IPS DF 19.7 (cell line): ENCODE measurements at places on chromosomes 2 and 18.

DNA sequence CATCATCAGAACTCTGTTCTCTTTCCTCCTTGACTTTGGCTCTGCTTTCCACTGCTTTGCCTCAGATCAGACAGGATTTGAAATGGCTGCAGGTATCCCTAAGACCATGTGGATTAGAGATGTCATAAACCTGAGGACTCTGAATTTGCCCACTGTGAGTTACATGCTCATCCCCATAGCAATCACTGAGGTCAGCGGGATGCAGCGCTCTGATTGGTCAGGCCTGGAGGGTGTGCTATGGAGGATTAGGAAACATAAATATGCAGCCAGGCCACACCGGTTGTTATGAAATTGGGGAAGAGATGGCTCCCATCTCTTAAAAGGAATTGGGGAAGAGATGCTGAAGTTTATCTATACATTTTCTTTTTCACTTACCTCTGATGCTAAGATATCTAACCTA lies 73.7 kb upstream of the DNAJC10 start:
- DNase-seq = no peak

DNA sequence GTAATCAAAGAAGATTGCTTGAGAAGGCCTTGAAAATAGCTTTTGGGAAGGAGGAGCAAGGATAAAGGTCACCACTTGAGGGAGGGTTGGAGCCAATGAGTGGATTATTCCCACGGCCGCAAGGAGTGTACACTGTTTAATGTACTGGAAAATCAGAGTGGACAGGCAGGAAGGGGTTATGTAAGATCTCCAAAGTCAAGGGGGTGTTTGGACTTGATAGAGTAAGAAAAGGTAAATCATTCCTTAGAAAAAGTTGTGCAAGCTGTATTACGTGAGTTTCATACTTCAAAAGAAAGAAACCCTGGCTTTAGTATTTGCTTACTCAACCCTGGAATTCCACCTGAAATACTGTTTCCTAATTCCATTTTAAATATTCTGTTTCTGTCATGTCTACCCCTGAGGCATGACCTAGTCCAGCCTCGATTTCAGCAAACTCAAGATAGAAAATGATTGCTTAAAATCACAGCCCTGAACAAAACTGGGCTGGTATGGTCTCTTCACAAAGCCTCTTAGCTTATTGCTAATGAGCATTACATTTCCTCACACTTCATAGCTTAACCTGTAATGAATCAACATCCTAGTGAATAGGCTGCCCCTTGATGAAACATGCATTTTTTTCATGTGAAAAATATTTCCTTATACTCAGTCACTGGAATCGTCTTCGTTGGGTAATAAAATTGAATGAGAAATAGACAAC lies 1.1 kb downstream of the MREG start:
- no peak for DNase-seq

DNA sequence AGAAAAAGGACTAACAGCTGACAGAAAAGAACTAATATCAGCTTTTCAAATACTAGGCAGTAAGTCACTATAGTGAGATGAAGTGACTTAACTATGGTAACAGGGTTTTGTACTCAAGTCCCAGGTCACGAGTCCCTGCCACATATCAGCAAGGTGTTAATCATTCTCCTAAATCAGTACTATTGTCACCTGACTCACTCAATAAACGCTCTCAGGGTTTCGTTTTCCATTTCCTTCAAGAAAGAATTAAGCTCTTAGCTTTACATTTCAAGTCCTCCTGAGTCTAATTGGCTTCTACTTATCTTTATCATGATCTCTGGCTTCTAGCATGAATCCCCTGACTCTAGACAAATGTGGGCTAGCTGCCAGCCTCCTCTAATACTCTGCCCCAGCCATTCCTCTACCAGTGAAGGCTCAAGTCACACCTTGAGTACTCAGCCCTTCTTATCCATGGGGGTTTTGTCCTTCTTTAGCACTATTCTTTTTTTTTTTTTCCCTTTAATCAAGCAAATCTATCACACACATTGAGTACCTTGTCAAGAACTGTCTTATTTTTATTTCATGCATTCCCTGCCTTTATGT lies 20.0 kb downstream of the BUB1 start:
- no peak for DNase-seq

DNA sequence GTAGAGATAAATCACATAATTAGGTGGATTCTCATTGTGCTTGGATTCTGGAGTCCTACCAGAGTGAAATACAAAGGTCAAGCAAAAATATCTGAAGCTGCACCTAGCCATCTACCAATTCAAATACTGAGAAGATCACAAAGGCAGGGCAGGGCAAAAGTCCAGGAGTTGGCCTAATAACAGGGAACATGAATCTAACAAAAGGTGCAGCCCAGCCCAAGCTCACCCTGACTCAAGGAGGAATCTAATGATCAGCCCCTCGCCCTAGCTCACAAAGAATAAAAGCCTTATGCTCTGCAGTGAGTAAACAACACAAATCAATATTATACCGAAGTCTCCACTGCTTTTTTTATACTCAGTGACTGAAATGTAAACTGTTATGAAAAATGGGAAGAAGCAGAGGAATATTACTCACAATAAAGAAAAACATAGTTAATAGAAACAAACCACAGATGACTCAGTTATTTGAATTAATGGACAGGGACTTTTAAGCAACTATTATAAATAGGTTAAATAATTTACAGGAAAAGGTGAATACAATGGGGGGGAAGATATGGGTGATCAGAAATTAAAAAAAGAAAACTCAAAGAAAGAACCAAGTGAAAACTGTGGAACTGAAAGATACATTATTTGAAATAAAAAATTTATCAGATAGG lies 49.5 kb downstream of the ANTXR1 start:
- no peak for DNase-seq

DNA sequence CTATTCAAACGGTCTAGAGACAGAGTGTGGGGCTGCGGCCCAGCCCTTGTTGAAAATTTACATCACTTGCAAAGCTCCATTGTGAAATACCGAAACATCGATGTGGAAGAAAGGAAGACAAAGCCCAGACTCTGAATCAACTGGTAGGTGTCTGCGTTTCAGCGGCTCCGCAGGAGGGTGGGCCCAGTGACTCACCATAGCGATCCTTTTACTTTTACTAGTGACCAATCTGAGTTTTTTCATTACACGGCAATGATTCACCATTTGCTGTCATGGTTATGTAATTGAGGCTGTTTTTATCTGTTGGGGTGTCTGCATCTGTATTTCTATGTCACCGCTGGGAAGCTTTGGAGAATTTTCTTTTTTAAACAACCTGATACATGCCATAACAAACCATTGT lies 66.6 kb upstream of the ODC1 start:
- no peak for DNase-seq

DNA sequence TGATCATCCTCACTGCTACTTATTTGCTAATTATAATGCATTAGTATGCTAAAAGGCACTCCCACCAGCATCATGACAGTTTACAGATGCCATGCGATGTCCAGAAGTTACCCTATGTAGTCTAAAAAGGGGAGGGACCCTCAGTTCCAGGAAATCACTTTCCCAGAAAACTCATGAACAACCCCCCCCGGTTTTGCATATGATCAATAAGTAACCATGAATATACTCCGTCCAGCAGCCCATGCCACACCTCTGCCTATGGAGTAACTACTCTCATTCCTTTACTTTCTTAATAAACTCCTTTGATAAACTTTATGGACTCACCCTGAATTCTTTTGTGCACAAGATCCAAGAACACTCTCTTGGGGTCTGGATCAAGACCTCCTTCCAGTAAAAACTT lies 86.8 kb downstream of the MALT1 start:
- DNase-seq = no peak

DNA sequence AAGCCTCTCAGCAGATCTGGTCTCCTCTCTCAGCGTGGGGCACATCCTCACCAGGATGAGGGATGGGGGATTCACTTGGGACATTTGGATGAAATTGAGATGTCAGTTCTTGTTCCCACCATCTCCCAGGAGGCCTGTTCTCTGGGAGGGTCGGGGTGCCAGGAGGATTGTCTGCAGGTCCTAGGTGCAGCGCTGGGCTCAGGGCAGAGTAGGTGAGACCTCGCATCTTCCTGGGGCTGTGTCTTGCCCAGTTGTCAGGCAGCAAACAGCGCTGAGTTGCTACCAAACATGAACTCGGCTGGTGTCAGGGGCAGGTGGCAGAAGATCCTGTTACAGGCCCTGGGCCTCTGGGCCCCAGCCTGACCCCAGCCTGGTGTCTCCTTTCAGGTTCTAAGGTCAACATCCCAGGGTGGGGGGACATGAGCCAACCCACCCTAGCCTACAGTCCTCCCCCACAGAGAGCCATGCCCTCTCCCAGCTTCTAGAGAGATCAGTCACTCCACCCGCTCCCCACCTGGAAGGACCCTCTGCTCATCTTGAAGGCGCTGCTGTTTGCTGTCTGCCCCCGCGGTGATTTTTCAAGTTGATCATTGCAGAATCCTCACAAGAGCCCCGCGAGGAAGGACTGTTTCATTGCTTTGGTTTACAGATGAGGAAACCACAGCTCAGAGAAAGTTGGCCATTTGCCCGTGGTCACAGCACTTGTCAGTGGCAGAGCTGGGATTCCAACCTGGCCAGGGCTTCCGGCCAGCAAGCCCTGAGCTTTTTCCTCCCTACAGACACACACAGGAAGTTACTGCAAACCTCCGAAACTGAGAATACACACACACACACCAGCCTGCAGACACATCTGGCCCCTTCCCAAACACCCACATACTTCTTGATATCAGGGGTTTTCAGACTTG lies 83.9 kb downstream of the STPG4 start:
- DNase-seq = no peak

- no peak for DNase-seq
Measured at GRCh38 chr2:53334610-53335009, 433.0 kb upstream of the CHAC2 start.

- DNase-seq = no peak
Measured at GRCh38 chr2:152620985-152621384, 96.3 kb downstream of the PRPF40A start.

DNA sequence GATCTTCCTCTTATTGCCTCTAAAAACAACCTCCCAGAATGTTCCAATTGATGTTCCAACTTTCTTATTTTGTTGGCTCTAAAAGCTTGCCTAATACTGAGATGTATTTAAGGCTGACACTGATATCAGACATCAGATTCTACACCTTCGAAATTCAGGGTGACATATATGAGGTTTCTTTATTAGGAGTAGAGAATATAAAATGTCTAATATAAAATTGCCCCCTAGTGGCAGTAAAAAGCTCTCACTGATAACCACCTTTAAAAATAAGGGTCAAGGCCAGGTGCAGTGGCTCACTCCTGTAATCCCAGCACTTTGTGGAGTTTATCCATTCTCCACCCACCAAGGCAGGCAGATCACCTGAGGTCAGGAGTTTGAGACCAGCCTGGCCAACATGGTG lies 789.7 kb upstream of the SLC39A10 start:
- no peak for DNase-seq

- no peak for DNase-seq
Measured at GRCh38 chr18:57231864-57232263, 85.0 kb downstream of the BOD1L2 start.

- no peak for DNase-seq
Measured at GRCh38 chr18:49398331-49398730, 62.1 kb downstream of the DYM start.

DNA sequence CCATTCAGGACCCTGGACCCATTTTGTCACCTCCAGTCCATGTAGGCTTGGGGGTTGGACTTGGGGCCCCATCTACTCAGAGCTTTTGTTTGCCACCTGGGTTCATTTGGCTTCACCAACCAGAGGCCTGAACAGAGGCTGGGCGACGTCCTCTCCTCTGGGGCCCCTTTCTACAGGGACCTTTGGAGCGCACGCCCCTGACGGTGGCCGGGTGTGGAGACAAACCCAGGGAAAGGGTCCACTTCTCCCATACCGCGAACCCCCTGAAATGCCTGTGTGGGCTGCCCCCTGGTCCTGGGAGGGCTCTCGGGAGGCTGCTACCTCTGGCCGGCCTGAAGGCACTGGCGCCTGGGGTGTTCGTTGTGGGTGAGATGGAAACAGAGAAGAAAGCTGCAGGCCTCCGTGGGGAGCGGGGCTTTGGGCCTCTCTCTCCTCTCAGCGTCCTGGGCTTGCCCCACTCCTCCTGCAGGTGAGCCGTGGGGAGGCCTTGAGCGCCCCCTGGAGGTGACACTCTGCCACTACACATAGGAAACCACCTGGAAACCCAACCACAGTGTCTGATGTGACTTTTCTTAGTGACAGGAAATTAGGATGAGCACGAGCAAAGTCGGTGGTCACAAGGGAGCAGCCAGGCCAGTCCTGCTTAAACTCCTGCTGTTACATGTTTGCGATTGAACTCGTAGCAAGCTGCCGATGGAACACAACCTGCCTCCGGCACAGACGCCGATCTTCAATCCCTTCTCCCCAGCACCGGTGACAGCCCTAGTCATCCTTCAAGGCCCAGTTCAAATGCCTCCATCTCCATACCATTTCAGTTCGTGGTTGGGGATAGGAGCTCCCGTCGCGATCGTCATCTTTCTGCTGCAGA lies 12.0 kb upstream of the NTSR2 start:
- DNase-seq = no peak

DNA sequence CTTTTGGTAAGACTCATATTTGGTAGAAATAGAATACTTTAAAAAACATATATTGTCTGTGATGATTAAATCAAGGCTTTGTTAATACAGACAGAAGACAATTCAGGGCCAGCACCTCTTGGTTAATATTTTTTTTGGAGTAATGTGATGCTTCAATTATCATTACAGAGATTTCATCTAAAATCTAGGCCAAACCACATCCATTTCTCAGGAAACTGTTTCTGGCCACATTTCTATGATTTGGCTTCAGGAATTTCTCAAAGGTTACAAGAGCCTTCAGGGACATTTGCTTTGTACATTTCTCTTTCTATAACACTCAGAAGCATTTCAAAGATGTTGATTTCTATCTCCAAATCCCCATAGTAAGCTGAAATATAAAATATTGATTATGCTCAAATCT lies 614.9 kb downstream of the LRP1B start:
- no peak for DNase-seq

DNA sequence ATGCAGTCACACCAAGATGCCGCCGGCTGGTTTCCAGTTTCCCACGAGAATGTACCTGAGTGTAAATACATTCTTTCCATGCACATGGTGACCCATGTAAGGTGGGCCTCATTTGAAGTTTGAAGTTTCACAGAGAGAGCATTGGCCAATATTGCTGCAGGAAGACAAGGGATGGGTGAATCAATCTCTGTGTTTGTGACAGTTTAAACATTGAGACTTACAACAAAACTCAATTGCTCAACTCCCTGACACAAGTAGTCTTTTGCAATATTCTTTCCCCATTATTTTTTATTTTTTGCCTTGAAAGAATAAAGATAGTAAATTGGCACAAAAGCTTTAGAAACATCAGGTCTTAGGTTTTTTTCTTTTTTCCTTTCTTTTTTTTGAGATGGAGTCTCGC lies 5.1 kb downstream of the SERPINB2 start:
- no peak for DNase-seq

GRCh38 chr2:43774617-43775016 lies 778 bp downstream of the DYNC2LI1 start:
- DNase-seq = no peak

DNA sequence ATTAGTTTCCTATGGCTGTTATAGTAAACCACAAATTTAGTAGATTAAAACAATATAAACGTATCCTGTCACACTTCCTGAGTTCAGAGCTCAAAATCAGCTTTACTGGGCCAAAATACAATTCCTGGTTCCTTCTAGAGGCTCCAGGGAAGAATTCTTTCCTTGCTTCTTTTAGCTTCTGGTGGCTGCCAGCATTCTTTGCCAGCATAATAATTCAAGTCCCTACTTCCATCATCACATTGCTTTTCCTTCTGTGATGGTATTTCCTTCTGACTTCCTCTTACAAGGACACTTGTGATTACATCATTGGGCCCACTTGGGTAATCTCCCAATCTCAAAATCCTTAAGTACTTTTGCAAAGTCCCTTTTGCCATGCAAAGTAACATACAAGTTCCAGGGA lies 40.6 kb downstream of the MOB4 start:
- DNase-seq = no peak
